Stimulated activated CD8-positive, alpha-beta memory T cell treated with anti-CD3 and anti-CD28 coated beads, Interleukin-4, amount 100 ng/mL, for 48 hours (primary cell): ENCODE measurements at places on chromosomes 16 and 17.
A peak's percentile ranks its signal among the peaks of the same experiment; 100 is the strongest.

- DNase-seq: no peak
These were observed 14.6 kb downstream of the CDH3 start for GRCh38 chr16:68659412-68660358.

- DNase-seq: no peak
These were observed 19.5 kb downstream of the COTL1 start for GRCh38 chr16:84598360-84598759.

- DNase-seq: peak; percentile 86
These were observed 10.6 kb downstream of the MYH3 start for GRCh38 chr17:10646392-10646990.

DNA sequence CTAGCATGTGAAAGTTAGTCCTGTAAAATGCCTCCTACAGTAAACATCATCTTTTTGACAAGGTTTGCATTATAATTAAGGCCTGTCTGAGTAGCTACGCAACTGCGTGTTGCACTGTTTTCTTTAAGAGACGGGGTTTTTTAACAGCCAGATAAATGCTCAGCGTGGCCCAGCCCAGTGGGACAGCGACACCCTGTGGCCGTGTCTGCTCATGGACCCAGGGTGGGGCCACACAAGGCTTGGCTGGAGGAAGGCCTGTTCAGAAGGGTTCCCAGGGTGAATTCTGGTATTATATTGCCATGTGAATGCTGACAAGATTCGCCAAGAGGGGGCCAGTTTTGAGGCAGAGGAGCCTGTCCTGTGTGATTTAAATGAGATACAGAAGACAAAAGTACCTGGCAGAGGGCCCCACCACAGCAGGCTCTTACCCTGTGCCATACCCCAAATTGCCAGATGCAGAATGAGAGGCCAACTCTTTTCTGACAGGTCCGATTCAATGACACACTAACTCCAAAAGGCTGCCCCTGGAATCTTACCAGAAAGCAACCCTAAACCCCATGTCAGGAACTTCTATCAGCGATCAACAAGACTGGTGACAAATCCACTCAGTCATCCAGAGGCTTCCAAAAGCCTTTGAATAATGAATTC is 65.9 kb upstream of the IRX6 start:
- DNase-seq: peak; percentile 77

- peak; percentile 72 for DNase-seq
These were observed 13.5 kb upstream of the ABAT start for GRCh38 chr16:8660841-8661301.

DNA sequence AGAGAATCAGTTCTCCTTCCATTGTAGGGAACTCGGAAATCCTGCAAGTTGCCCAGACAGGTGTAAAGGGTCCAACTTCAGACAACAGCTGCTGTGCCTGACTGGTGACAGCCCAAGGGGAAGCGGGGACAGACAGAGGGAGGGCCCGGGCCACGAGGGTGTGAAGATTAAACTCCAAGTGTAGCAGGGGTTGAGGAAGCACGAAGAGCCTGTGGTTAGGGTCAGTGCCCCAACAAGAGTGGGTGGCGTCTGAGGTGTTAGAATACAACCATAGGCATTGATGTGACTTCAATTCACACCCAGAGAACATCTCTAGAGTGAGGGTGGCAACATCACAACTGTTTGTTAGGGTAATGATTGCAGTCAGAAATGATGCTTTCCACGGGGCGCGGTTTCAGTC is 39.1 kb downstream of the ASPA start:
- no peak for DNase-seq

GRCh38 chr17:35729405-35729833 is 2.0 kb upstream of the RASL10B start:
- no peak for DNase-seq

- no peak for DNase-seq
These were observed 8.2 kb upstream of the RNFT1 start for GRCh38 chr17:59972778-59973177.

DNA sequence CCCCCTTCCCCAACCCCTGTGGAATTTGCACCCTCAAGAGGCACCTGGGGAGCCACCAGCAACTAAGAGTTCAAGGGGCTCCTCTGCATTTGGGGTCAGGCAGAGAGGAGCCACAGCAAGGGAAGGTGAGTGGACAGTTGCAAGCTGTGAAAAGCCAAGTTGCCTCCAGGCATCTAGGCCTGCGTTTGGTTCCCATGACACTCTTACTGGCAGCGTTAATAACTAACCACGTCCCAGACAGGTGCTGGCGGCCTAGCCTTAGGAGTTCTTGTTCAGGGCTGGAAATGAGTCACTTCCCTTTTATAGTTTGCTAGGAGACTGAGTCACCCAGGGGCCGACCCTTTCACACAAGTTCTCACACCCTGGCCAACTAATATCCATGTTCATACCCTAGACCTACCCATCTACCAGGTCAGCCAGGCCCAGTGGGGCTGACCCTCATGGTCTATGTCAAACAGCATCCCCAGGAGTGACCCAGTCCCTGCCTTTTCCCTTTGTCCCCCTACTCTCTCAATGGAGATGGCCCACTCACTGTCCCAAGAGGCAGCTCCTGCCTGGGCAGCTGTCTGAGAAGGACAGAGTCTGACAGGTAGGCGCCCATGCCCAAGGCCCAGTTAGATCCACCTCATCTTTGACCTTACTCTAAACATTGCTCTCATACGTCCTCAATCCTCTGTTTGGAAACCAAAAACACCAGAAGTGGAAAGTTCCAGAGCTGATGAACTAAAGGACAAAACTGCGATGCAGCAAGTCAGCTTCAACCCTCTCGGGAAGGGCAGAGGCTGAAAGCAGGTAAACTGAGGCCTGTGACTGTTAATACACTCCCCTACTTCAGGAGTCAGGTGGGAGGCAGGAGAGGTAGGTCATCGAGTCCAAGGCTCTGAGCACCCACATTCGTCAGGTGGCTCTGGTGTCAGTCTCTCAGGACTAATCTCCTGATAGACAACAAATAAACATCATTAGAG is 300.6 kb downstream of the SOX9 start:
- peak; percentile 47 for DNase-seq

DNA sequence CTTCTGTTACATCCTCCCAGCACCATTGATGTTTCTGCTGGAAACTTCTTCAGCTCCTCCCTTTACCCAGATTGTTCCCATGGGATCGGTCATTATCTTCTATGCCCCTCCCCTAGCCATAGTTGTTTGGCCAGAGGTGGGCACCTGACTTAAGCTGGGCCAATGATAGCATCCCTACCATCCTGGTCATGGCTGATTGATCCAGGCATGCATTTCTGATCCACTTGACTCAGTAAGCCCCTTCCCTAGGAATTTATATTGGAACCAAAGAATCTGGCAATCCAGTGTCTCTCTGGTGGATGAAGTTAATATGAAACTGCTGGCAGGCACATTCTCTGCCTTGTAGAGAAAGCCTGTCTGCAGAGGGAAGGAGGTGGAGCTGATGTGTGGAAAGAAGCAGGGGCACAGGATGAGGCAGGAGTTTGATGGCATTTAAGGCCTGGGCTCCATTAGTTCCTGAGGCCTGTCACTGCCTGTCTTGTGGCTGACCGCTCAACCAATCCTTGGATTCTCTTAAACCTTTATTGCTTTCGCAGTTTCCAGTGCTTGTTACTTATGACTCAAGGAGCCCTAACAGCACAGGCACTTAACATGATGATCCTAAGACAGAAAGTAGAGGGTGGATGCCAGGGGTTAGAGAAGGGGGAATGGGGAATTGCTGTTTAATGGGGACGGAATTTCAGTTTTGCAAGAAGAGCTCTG is 152.4 kb downstream of the ABCC12 start:
- DNase-seq: no peak

GRCh38 chr16:19410435-19411171 is 7.1 kb upstream of the TMC5 start:
- DNase-seq: peak; percentile 24

- no peak for DNase-seq
These were observed 12.4 kb upstream of the TCAP start for GRCh38 chr17:39652587-39653315.

- no peak for DNase-seq
These were observed 942.6 kb downstream of the KCNJ2 start for GRCh38 chr17:71111934-71112333.

DNA sequence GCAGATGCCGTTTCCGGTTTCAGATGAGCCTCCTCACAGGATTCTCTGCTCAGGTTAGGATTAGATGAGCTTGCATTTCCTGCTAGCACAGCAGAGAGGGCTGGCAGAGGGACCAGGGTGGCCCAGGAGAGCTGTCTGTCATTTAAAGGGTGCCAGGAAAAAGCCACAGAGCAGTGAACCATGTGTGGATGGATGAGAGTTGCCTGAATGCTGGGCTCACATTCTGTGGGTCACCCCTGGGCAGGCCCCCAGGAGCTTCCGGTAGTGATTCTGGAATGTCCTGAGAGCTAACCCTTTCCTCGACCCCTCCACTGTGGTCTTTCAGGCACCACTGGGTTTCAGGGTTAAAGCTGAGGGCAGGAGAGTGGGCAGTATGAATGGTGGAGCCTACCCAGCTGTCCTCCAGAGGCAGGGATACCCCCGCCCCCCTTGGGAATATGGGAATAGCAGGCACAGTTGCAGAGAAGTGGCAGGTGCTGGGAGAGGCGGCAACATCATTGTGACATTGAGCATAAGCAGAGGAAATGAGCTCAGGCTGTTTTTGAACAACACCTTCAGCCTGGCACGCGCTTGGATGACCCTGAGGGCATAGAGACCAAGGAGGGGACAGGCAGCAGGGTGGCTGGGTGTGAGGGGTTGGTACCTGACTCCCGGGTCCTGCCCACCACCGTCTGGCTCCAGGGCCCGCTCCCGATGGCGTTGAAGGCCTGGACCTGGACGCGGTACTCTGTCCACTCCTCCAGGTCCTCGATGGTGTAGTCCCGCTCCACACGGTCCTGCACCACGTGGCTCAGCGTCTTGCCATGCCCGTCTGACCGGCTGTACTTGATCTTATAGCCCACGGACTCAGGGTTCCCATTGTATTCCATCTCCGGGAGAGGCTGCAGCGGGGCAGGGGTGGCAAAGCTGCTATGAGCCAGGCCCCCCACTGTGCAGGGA is 83.0 kb upstream of the CDC42EP4 start:
- no peak for DNase-seq

- DNase-seq: peak; percentile 63
These were observed 578 bp downstream of the RAC3 start for GRCh38 chr17:82031885-82032627.

GRCh38 chr17:78034429-78035091 is 76.1 kb downstream of the TNRC6C start:
- no peak for DNase-seq

- no peak for DNase-seq
These were observed 31.7 kb downstream of the CDH1 start for GRCh38 chr16:68768771-68769170.

- no peak for DNase-seq
These were observed 12.9 kb downstream of the PRSS22 start for GRCh38 chr16:2845116-2845515.

GRCh38 chr16:57970970-57971369 is at the start of gene CNGB1:
TSS of gene CNGB1 (minus strand) at chr16:57971128. CDS start at chr16:57967286, 3,842 bp downstream.
- no peak for DNase-seq

DNA sequence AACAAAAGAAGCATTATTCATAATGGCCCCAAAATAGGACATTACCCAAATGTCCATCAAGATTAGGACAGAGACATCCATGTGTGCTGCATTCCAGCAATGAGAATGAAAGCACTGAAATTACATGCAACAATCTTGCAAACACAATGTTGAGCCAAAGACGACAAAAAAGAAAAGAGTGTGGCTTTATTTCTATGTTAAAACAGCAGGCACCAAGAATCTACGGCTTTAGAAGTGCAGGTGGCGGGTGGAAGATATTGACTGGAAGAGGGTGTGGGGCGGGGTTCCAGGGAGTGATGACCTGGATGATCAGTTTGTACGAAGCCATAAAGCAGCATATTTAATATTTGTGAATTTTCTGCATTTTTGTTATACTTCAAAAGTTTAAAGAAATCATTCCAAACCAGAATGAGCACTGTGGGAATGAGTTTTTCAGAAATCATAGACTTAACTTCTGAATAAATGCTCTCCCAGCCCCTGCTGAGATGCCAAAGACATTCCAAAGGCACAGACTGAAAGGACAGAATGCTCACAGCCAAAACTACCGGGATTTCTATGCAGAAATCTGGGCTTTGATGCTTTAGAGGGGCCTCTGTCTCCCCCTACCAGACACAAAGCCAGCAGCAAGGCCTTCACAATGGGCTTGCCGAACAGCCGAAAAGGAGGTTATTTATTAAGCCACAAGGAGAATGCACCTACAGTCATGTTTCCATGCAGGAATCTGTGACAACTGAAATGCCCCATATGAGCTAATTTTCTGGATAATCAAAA is 361.6 kb downstream of the GRIN2A start:
- no peak for DNase-seq

DNA sequence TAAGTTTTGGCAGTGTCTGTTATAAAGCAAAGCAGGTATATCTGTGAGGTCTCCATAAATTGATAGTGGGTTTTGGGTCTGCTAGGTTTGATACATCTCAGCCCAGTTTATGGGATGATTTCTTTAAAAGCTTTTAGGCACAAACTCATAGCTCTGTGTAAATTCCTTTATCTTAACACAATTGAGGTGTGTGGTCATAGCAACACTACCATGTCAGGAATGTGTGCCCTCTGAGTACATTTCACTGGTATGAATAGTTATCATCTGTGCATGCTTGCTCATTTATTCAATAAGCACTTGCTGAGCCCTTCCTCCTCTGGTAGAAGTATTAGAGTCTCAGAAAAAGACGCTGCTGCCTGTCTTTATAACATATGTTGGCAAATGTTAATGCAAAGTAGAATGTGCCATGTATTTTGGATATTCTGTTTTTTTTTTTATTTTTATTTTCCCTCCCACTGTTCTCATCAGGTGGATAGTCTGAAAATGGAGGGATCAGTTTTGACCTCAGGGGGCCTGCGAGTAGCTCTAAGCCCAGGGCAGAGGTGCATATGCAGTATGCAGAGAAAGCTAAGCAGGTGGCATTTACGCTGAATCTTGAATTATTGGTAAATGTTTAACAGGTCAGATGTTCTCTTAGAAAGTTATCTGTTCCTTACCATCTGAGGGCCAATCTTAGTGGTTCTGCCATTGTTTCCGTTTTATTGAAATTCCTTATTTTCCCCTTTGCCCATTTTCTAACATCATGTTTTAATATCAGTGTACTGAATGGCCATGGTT is 90.7 kb downstream of the WNT3 start:
- DNase-seq: no peak

- no peak for DNase-seq
These were observed 4.1 kb downstream of the ABCC1 start for GRCh38 chr16:15953477-15953876.

GRCh38 chr16:75506574-75506973 is 11.3 kb upstream of the CHST6 start:
- no peak for DNase-seq

DNA sequence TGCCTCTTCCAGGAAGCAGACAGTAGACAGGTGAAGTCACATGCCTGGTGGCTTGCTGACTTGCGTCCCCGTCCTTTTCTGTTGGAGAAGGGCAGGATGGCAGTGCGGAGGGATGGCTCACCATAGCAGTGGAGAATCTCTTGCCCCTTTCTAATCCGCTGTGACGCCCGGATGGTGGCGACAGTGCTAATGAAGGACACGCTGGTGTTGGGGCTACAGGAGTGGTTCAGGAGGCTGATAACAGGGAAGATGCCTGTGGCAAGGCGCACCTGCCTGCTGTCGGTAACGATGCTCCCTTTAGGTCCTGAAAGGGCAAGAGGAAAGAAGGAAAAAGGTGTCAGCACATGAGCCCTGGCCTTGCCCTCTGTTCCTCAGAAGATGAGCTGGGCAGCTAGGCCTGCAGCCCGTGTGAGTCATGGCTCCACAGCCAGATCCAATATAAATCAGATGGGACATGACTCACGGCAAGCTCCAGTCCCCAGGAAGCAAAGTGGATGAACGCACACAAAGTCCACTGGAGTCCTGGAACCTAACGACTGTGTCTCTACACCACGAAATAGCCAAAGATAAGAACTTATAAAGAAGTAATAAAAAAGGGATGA is 25.5 kb downstream of the SERPINF1 start:
- no peak for DNase-seq

- no peak for DNase-seq
These were observed 11.7 kb downstream of the CMTM3 start for GRCh38 chr16:66616169-66616568.
